Activated T-helper 17 cell treated with anti-CD3 and anti-CD28 coated beads, Interleukin-2, amount 50 U/mL, for 72 hours (primary cell): ENCODE measurements at places on chromosomes 6 and 20.

DNA sequence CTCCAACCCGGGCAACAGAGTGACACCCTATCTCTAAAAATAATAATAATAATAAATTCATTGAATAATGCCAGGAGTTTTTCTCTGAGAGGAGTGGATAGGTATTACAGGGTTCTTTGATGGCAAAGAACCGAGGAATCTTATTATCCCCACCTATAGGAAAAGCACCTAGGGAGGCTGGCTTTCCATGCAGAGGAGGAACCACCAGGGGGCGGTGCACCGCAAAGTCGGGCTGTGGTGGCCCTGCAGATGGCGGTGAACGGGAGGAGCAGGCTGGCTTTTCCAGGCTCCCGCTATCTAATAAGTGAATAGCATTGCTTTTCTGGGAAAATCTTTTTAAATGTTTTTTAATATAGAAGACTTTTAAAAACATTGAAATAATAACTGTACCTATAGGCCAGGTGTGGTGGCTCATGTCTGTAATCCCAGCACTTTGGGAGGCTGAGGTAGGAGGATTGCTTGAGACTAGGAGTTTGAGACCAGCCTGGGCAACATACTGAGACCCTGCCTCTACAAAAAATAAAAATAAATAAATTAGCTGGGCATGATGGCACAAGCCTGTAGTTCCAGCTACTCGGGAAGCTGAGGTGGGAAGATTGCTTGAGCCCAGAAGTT, 864.2 kb downstream of the KIF16B start:
- ATAC-seq = no peak

DNA sequence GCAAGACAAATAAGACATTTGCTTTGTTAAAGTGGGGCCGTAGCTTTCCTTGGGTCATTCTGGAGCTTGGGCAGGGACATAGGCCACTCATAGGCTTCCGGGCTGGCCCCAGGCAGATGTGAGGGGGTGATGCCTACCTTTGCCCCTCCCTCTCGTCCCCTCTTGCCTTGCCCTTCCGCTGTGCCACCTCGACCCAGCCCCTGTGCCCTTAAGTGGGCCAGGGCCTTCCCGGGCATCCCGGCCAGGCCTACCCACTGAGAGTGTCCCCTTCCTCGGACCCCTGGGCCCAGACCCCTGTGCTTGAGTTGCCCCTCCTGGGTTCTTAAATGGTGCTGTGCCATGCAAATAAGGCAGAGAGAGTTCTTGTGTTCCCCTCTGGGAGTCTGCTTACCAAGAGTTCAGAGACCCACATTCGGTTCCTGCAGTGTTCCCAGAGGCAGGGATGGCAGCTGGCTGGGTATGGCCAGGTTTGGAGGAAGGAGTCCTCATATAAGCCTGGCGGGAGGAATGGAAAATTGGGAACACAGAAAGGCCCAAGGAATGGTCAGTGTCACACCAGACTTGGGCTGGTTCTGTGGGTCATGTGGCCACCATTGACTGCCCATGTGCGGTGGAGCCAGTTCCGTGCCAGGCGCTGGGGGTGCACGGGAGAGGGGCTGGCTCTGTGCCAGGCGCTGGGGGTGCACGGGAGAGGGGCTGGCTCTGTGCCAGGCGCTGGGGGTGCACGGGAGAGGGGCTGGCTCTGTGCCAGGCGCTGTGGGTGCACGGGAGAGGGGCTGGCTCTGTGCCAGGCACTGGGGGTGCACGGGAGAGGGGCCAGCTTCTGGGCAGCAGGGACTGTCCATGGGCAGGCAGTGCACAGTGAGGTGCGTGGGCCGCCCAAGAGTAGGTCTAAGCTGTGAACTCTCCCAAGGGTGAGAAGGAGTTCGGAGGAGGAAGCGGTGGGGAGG, 173.5 kb upstream of the SNX9 start:
- ATAC-seq = no peak

- ATAC-seq = no peak
Measured at GRCh38 chr6:29524444-29525310, 34.9 kb downstream of the UBD start.

- ATAC-seq = peak; percentile 99
Measured at GRCh38 chr6:107304421-107305025, 154.8 kb downstream of the PDSS2 start.

DNA sequence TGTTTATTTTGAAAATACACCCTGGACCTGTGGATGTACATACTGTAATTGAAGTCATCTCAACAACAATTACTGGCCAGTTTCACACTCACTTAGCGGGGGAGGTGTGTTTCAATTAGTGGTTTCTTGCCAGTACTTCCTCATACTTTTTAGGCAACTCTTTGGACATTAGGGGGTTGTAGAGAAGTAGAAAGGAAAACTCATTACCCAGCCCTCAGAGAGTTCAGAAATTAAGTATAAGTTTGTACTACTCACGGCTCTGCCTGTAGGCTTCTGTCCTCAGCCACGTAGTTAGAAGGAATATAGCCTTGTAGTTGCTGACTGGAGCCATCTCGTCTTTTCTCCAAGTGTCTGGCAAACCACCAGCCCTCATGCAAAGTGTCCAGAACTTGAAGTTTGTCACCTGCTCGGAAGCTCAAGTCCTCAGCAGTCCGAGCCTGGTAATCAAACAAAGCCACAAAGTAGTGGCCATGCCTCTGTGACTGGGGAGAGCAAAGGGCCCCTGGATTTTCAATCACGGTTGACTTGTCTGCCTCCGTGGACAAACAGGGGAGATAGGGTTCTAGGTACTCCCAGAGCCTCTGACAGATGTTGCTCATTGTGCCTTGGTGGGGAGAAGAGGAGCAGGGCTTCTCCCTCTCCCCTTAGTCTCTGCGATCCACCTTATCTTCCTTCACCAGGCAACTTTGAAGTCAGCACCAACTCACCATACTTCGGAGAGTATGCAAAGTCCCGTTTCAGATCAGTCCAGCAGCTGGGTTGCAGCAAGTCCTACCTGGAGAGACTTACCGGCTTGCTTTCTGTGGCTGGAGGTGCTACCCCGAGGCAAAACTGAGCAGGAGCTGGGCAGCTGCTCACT, 749 bp downstream of the FRK start:
- no peak for ATAC-seq

DNA sequence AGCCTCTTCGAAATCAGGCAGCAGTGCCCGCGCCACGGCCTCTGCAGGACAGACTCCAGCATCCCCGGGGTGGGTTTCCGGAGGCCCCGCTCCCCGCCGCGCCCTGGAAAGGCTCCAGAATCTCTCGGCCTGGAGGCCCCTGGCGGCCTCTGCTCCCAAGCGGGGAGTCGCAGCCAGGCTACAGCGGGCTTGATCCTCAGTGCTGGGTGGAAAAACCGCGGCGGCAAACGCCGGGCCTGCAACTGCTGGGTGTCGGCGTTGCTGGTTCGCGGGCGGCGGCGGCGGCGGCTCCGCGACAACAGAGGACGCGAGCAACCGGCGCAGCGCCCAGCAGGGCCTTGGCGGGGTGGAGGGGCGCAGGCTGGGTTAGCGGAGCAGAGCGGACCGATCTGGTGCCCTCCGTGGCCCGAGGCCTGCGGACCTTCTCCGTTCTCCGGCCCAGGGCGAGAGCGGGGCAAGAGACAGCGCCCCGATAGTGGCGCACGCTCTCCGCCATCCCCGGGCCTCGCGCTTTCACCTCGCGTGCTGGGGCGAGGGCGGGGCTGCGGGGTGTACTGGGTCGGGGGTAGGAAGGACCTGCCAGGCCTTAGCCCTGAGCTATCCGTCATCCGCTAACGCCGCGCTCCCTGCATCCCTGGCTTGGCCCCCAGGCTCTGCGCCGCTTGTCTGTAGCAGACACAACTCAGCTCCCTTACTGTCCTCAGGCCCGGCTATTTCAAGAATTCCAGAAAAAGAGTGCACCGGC, 3.4 kb upstream of the ZNF292 start:
- peak; percentile 30 for ATAC-seq

- ATAC-seq = peak; percentile 78
Measured at GRCh38 chr20:46063652-46064054, 26.1 kb downstream of the NCOA5 start.

DNA sequence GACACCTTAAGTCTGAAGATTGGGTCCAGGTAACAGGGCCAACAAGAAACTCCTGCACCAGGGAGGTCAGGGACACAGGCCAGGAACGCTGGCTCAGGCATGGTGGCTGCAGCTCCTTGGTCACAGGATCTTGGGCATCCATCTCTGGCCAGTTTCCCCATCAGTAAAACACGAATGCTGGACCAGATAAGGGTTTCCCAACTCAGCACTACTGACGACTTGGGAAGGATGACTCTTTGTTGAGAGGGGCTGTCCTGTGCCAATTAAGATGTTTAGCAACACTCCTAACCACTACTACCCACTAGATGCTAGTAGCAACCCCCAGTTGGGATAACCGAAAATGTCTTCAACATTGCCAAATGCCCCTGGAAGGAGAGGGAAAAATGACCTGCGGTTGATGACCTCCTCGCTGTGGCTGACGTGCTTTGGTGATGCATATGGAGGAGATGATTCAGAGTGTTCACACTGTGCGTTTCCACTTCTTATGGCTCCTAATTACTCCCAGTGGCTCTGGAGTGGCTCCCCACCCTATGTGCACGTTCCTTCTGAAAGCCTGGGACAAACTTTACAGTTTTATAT, 261.9 kb downstream of the CDH26 start:
- ATAC-seq = no peak

GRCh38 chr6:82017288-82017687, 230.3 kb downstream of the IBTK start:
- no peak for ATAC-seq

- ATAC-seq = no peak
Measured at GRCh38 chr6:34447910-34448309, 18.0 kb upstream of the PACSIN1 start.

DNA sequence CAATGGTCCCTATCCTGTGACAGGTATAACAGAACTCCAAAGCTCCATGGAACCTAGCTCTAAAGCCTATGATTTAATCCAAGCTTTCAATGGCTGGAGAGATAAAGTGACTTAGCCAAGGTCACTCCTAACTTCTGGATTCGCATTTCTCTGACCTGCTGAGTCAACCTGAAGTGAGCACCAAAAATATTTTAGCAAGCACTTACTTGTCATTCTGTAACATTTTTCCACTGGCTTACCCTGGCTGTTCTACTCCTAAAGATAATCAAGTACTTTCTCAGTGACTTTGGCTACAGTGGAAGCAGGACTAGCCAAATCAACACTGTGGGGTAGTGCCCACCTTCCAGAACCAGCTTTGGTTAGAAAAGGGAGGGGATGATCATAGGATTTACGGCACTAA, 188.3 kb downstream of the OGFRL1 start:
- ATAC-seq = no peak

GRCh38 chr6:168130697-168131371, 51.8 kb upstream of the FRMD1 start:
- no peak for ATAC-seq

DNA sequence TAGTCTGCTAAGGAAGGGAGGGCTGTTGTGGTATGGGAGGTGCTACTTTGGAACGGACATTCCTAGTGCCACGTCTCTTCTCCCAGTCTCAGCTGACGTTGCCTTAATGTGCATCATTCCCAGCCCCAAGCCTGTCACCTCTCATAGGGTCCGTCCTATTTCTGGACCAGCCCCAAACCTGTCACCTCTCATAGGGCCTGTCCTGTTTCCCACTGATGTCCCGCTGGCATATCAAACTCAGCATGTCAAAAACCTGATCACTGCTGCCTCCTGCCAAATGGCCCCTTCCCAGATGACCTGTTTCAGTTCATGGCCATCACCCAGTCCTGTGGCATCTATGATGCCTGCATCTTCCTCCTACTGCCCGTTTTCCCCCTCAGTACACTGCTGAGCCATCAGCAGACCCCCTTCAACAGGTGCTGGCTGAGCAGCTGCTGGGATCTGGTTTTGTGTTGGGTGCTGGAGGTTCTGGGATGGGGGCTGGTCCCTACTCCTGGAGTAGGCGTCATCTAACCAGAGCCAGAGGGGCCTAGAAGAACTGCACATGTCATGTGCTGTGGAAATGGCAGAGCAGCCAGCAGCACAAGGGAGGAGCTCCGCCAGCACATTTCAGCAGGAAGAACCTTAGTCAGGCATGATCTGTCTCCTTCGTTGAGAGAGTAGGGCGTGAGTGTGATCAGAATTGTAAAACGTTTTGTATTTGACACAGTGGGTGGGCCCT, 3.3 kb downstream of the ENTPD6 start:
- ATAC-seq = no peak

GRCh38 chr6:160297310-160297709, 38.7 kb upstream of the SLC22A2 start:
- ATAC-seq = no peak

DNA sequence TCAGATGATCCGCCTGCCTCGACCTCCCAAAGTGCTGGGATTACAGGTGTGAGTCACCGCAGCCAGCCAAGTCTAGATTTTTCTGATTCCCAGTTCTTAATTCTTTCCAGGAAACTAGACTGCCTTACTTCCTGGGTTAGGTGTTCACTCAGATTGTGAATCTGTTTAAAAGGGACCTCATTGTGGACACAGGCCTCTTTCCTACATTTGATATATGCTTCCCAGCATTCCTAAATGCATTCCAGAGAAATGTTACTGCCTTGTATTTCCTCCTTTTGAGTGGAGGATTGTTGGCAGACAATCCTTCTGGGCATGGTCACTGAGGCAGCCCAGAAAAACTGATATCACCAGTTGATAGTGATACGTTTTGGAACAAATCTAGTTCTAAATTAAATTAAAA, 15.7 kb downstream of the TMEM181 start:
- no peak for ATAC-seq

- no peak for ATAC-seq
Measured at GRCh38 chr20:62818592-62819493, 2.0 kb downstream of the COL9A3 start.

DNA sequence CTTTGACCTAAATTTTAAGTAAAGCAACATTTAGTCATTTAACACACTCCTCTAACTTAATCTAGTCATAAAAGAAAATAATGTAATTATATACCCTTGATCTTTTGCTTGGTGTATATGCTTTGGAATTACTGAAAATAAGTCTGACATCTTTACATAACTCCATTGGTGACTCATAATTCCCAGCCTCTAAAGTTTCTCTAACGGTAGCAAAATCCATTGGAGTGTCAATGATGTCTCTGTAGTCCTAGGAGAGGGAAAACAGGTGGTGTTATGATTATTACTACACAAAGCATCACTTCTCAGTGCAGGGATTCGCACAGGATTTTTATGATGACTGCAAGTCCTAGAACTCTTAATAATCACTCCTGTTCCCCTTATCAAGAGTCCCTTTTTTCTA, 80.2 kb downstream of the IRAK1BP1 start:
- ATAC-seq = no peak

DNA sequence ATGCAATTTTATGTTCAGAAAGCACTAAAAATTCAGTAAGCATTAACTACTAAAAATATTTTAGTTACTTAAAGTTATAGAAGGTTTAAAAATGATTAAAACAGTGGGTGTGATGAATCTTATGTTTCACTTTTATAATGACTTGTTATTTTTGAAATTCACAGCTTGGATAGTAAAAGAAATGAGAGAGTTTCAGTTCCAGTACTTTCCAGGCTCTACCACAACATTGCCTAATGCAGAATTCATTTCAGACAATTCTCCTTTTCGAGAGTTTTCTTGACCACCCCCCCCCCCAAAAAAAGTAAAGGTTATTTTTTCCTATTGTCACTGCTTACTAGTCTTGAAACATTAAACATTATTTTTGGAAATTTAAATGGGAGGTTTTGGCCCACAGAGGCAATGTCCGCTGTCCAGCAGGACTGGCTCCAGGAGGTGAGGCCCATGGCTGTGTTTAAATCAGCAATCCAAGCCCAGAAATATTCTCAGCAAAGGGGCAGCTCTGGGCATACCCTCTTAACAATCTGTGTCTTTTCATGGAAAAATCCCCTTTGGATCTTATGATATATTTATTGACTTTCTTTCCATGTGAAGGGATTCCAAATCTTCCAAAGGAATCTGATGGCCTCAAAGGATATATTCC, 519.9 kb downstream of the MAFB start:
- no peak for ATAC-seq

- ATAC-seq = no peak
Measured at GRCh38 chr6:54361734-54362133, 53.5 kb downstream of the TINAG start.

GRCh38 chr20:17622851-17623508, 53.1 kb downstream of the DSTN start:
- no peak for ATAC-seq
